ENCODE measurements at places on chromosomes 1 and 21.

DNA sequence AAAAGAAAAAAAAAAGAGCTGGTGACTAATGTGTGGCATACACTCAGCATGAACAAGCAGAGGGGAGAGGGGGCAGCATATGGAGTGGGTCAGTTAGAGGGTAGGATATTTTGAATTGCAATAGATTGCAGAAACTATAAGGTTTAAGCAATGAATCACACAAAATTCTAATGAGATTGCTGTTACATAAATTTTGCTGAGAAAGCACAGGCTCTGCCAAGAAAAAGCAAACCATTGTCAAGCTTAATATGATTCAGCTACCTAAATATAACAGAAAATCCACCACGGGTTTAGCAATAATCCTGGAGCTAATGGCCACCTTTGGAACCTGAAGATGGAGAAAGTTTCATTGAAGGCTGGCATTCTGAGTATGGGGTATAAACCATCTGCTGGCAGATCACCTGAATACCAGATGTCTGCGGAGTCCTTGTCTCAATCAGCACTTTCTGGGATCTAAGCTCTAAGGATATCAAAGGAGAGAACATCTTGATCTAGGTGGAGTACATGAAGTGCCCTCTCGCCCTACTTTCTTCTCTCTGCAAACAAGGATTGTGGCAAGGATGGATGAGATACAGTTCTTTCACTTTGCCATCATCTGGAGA is 30.3 kb upstream of the ANGPTL7 start:
- DNase-seq, result no peak

GRCh38 chr1:41414716-41415306 is 53.6 kb downstream of the FOXO6 start:
- no peak for DNase-seq

GRCh38 chr1:164731161-164731876 is 172.3 kb downstream of the PBX1 start:
- DNase-seq, result no peak

DNA sequence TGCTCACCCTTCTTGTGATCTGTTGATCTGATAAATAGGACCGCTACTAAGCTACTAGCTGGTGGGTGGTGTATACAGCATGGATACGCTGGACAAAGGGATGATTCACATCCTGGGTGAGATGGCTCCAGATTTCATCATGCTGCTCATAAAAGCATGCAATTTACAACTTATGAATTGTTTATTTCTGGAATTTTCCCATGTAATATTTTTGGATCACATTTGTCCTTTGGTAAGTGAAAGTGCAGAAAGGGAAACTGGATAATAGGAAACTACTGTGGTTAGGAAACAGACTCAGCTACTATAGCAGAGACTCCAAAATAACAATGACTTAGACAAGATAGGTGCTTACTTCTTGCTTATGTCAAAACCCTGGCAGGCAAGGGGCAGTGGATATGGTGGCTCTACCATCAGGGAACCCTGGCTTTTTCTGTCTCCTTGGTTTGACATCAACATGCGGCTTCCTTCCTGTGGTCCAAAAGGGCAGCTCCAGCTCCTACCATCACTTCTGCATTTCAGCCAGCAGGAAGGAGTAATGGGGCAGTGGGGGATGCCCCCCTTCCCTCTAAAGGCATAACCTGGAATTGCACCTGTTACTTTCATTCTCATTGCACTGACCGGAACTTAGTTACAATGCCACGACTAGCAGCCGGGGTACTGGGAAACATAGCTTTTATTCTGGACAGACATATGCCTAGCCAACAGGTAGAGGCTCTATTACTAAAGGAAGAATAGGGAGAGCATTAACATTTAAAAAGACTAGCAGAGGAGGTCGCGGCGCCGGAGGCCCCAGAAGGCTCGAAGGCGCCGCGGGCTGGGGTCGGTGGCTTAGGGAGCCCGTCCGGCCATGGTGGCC is 13.8 kb upstream of the AK2 start:
- no peak for DNase-seq

- DNase-seq, result no peak
Observed at GRCh38 chr1:16204634-16205333, 7.7 kb downstream of the ARHGEF19 start.

- DNase-seq, result no peak
Observed at GRCh38 chr1:90924982-90925381, 96.9 kb downstream of the ZNF644 start.

DNA sequence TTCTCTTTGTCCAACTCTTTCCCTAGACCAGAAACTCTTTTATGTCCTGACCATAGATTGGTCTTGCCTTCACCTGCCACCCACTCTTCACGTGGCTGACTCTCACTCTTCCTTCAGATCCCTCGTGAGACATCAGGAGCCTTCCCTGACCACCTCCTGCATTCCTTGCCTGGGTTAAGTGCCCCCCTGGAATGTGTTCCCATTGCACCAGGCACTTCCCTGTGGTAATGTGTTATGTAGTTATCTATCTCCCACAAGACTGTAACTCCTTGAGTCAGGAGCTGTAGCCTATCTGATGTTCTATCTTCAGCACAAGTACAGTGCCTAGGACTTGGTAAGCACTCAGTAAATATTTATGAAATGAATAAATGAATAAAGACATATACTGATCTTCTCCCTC is 111.2 kb upstream of the CTTNBP2NL start:
- DNase-seq, result no peak

DNA sequence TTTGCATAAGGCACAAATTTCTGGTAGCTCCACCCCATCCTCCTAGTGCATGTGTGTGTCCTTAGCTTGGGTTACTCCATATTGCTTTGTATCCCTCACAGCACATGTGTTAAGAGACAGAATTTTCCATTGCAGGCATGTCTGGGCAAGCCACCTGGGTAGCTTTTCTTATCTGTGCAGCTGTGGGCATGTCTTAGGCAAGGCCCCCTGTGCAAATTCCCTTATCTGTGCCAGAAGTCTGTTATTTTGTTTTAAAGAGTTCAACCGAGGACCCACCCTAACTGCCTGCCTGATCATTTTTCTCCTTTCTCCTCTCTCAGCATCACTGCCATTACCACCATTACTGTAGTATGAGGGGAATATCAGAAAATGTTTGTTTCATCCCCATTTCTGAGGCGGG is 131.9 kb downstream of the CYYR1 start:
- DNase-seq, result no peak

- DNase-seq, result no peak
Observed at GRCh38 chr1:21572735-21573277, 63.6 kb downstream of the ALPL start.

DNA sequence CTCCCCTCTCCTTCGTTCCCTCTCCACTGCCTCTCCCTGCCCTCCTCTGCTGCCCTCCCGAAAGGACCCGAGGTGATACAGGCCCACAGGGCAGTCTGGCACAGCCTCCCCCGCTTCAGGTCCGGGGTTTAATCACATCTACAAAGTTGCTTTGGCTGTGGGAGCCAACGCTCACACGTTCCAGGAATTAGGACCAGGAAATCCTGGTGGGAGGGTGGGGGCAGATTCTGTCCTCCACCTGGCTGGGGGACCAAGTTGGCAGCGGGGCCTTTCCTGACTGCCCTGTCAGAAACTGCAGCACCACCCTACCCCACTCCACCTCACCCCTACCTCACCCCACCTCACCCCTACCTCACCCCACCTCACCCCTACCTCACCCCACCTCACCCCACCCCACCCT is 95.1 kb downstream of the WDR4 start:
- no peak for DNase-seq

DNA sequence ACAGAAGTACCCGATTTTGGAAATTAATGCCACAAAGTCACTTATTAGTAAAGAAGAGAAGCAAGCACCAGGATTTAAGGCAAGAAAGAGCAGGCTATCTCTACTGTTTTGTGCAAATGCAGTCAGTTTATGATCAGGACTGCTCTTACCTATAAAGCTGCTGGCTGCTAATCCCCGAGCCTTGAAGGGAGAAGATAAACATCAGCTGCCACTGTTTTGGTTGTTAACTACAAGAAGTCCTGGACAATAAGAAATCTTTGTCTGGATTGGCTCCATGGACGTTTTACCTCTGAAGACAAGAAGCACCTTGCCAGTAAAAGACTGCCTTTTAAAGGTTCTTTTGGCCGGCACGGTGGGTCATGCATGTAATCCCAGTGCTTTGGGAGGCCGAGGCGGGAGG is 21.4 kb downstream of the FRRS1 start:
- DNase-seq, result no peak

GRCh38 chr1:18637962-18638834 is 7.6 kb downstream of the PAX7 start:
- no peak for DNase-seq

- no peak for DNase-seq
Observed at GRCh38 chr1:87989346-87989745, 660.7 kb downstream of the LMO4 start.

GRCh38 chr1:2331200-2331544 is 60.2 kb downstream of the MORN1 start:
- DNase-seq, result no peak

- no peak for DNase-seq
Observed at GRCh38 chr1:171798765-171799164, 17.3 kb downstream of the METTL13 start.

GRCh38 chr1:55882931-55883330 is 667.8 kb upstream of the USP24 start:
- no peak for DNase-seq

- DNase-seq, result no peak
Observed at GRCh38 chr1:3004285-3005205, 16.7 kb upstream of the ACTRT2 start.

- no peak for DNase-seq
Observed at GRCh38 chr1:35856964-35857363, 26.0 kb upstream of the AGO1 start.

DNA sequence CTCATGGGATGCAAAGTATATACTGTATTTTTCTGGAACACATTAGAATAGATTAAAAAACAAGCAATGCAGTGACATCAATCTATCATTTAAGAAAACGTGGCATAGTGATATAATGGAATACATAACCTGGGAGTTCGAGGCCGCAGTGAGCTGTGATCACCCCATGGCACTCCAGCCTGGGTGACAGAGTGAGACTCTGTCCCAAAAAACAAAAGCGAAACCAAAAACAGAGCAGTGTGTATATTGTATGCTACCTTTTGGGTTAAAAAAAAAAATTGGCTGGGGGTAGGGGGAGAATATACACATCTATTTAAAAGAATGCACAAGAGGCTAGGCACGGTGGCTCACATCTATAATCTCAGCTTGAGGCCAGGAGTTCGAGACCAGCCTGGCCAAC is 13.5 kb downstream of the SLC2A1 start:
- DNase-seq, result no peak

- DNase-seq, result no peak
Observed at GRCh38 chr1:87151500-87152421, 176.9 kb upstream of the LMO4 start.

GRCh38 chr1:64038119-64038518 is 165.3 kb upstream of the UBE2U start:
- no peak for DNase-seq

- DNase-seq, result no peak
Observed at GRCh38 chr1:61337037-61337436, 254.7 kb downstream of the NFIA start.

GRCh38 chr1:93623875-93624274 is 57.8 kb downstream of the BCAR3 start:
- DNase-seq, result no peak

- no peak for DNase-seq
Observed at GRCh38 chr1:18951818-18952391, 4.6 kb downstream of the IFFO2 start.

- DNase-seq, result no peak
Observed at GRCh38 chr1:21347072-21347581, 56.9 kb upstream of the ECE1 start.

- DNase-seq, result no peak
Observed at GRCh38 chr1:55285834-55286233, 70.7 kb upstream of the USP24 start.

DNA sequence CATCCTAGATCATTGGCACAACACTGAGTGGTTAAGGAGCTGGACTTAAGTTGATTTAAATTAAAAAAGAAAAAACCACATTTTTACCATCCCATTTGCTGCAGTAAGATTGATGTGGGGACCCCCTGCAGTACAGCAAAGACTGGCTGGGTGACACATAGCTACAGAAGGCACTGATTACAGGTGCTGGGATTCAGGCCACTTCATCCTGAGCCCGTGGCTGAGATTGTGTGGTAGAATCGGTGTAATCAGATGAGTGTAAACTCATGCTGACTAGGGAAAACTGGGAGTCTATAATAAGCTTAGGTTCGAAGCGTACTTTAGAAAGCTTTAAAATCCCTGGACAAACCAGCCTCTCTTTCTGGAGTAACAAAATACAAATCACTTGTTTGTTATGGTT is 70.1 kb downstream of the SLC25A24 start:
- no peak for DNase-seq

DNA sequence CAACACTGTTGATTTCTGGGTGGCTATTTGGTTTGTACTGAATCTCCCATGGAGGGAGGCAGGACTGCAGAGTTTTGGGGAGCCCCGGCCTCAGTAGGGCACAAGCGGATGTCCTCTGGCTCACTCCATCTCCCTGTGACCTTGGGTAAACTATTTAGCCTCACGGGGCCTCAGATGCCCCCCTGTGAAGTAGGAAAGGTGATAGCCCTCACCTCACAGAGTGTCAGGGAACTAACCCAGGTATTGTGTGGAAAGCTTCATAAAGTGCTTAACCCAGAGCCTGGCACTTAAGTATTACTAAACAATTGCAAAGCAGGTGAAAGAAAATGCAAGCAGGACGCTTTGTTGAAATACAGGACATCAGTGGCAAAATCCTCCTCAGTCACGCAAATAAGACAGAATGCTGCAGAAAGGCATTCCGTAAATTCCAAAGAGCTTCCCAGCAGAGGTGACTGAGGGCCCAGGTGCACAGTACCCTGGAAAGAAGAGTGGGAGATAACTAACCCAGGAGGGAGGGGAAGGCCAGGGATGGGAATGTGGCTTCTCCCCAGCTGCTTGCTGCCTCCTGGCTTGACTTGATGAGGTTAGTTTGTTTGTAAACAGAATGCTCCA is 436.3 kb downstream of the PRDM2 start:
- no peak for DNase-seq

DNA sequence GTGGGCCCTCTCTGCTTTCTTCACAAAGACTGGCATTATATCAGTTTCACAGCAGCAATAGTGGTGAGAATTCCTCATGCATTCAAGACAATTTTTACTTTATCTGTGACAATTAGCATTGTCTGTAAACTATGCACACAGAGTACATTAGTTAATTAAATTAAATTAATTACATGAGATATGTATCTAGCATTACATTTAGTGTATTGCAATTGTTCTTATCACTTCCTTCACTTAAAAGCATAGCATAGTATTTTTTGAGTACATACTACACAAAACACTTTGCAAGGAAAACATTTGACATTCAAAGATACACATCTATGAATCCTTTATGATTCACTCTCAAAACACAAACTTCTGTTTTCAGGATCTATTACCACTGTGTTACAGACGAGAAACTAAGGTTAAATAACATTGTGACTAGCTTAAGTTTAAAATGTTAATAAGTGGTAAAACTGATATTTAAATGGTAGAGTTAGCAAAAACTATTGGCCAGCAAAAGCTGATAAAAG is 1542.6 kb downstream of the PLA2G4A start:
- no peak for DNase-seq
